ENCODE measurements at places on chromosomes 2 and 18.

- peak; percentile 40 for DNase-seq
These were observed 582.4 kb upstream of the RAB6C start for GRCh38 chr2:129396980-129397599.

- DNase-seq, result no peak
These were observed 719.5 kb downstream of the BCL11A start for GRCh38 chr2:59833941-59834340.

GRCh38 chr2:62724886-62725711, 19.6 kb downstream of the EHBP1 start:
- peak; percentile 61 for DNase-seq

GRCh38 chr2:118670838-118671237, 176.6 kb downstream of the EN1 start:
- no peak for DNase-seq

DNA sequence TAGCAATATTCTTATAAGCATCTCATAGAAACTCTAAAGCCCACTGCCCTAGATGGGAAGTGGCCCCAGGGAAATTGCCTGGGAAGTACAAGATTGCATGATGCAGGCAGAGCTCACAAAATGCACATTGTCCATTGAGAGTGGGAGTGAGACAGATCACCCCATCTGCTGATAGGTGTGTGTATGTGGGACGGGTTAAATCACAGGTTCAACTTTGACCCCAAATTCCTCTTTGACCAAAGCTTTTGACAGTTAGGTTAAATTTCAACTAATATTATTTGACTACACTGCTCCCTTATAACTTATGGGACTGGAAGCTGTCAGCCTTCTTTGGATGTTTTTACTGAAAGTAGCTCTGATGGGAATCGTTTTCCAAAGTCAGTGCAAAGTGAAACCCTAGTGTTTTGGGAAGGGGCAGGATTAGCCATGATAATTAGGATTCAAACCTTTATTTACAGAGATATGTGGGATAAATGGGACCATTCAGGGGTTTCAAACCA, 11.4 kb upstream of the FABP1 start:
- DNase-seq, result no peak

GRCh38 chr18:72160510-72161445, 383.4 kb downstream of the CBLN2 start:
- no peak for DNase-seq

DNA sequence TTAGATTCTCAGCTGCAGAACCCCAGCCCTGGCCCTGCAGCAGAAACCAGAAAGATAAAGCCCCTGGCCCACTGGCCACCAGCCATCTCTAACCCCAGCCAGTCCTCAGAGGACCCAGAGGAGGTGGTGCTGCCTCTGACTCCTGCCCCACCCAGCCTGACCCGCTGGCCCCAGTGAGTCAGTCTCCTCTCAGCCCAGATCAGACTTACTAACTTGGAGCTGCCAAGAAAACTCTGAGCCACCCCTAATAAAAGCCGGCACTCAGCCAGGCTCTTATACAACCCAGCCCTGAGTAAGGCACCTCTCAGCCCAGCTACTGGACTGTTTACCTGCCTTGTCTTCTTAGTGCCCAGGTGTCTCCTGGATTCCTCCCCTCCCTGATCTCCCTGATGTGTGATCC, 2.0 kb downstream of the SLC14A2 start:
- no peak for DNase-seq

- no peak for DNase-seq
These were observed 7.0 kb downstream of the ING5 start for GRCh38 chr2:241708879-241709278.

DNA sequence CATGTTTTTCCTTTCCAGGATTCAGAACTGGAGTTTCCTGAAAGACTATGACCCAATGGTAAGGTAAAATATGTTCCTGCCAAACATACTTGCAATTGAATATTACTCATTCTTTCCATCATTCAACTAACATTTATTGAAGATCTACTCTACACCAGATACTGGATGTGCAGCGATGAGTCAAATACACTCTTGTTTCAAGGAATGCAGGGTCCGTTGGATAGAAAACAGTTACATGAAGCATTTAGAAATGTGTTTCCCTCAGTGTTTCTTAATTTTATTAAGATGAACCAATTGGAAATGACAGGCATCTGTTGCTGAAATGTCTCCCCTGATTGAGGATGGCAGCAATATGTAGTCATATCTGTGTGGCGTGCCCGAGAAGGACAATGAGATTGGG, 14.8 kb upstream of the SLC66A3 start:
- no peak for DNase-seq

GRCh38 chr2:145157741-145158591, 638.0 kb upstream of the ZEB2 start:
- DNase-seq, result no peak

DNA sequence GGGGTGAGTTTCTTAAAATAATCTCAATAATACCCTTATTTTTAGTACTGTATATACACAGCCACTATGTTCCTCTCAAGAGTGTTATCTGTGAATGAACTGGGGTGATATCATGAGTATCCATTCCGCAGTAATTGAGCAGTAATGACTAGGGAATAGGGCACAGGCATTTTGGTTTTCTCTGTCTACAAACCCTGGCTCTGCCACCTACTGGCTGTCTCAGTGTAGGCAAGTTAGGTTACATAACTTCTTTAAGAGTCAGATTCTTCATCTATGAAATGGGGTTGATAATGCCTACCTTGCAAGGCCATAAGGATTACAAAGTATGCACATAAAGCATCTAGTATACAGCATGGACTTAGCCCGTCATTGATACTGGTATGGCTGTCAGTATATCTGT, 555.8 kb downstream of the NRXN1 start:
- DNase-seq, result no peak

GRCh38 chr2:98833172-98833916, 102.4 kb upstream of the MGAT4A start:
- no peak for DNase-seq

DNA sequence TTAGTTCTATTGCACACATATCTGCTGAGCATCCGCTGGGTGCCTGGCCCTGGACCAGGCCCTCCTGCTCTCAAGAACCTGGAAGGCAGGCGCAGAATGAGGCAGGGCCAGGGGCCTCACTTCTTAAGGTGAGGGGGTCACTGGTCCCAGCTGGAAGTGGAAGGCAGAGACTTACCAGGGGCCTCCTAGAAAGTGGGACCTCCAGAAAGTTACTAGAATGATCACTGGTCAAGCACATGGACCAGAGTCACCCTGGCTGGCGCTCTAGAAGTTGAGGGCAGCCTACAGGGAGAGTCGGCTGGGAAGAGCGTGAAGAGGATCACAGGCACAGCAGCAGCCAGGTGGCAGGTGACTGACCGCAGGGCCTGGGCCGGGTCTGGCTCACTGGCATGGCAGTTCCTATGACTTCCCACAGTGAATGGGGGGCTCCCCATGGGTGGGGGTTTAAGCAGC, 26.1 kb upstream of the MAL start:
- DNase-seq, result no peak

DNA sequence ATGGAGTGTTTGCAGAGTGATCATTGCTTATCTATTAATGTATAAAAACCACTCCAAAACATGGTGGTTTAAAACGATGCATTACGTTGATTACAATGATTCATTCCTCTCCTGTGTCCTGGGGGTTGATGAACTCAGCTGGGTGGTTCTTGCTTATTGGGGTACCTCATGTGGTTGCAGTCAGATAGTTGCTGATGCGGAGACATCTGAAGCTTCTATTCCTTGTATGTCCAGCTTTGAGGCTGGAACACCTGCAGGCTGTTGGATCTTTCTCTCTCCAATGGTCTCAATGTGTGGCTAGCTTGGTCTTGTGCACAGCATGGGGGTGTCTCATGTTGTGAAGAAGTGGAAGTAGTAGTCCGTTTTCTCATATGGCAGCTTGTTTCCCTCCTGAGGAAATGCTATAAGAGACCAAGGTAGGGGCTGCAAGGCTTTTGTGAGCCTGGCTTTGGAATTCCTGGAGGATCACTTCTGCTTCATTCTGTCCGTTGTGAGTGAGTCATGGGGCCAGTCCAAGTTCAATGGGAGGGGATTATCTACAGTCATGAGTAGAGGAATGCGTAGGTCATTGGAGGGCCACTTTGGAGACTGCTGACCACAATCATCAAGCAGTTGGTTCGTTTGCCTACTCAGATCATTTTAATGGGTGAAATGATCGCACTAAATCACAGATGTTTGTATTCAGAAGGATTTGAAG, 601.0 kb downstream of the SLC4A3 start:
- DNase-seq, result no peak

DNA sequence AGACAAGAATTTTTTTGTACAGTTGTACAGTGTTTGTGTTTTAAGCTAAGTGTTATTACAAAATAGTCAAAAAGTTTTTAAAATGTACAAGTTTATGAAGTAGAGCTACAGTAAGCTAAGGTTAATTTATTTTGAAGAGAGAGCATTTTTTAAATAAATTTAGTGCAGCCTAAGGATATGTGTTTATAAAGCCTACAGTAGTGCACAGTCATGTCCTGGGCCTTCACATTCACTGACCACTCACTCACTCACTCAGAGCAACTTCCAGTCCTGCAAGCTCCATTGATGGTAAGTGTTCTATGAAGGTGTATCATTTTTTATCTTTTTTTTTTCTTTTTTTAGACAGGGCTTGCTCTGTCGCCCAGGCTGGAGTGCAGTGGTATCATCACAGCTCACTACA, 44.2 kb downstream of the SFXN5 start:
- no peak for DNase-seq

DNA sequence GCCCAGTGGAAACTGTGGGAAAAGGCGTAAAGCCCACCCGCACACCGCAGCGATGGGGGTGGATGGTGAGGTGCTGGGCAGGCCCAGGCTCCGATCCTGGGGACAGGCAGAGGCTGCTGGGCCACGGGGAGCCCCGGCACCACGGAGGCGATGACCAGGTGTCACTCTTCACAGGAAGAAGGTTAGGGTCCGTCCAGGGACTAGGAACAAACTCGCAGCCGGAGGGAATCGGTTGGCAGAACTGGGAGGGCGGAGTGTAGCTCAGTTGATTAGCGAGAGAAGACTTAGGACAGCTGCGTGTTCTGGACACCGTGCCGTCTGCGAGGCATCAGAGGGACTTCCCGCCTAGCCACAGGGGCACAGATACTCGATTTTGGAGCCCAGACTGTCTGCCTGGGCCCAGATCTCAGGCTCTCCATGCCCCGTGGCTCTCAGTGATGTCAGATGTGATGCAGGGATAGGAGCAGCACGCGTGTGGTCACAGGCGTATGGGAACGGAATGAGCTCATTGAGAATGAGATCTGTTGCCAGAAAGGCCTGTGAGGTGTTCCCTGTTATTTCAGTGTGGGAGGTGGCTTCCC, 16.1 kb upstream of the ALLC start:
- DNase-seq, result no peak

- DNase-seq, result no peak
These were observed 312.7 kb upstream of the CWC22 start for GRCh38 chr2:180319586-180320405.

DNA sequence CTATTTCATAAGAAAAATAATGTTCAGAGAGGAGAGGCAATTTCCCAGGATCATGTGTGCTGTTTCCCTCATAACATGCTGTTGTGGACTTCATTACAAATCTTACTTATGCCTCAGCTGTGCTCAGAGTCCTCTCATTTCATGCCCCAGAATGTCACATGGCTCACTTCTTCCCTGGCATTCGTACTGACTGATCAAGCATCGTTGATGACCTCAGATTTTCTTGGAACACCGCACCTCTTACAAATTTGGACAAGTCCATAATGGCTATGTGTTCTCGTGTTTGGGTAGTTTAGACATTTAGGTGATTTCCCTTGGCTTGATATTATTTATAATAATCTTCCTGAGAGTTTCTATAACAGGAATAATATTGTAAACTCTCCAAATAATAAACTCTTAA, 32.9 kb downstream of the SERPINB7 start:
- no peak for DNase-seq

GRCh38 chr18:37548679-37549289, 16.8 kb downstream of the CELF4 start:
- DNase-seq, result no peak

DNA sequence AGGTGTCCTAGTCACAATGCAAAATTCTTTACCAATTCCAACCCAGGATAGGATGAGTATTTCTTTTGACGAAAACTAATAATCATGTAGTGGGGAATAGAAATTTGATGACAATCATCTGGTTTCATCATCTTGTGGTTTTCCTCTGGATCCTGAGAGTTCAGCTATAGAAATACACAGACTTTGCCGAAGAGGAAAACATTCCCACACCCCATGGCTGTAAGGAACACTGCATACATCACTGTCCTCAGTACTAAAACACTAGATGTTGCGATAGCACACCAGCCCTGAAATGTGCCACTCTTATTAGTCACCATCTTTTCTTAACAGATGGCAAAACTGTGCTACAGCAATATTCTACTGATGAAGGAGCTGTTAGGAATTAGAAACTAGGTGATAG, 29.4 kb downstream of the CERKL start:
- DNase-seq, result no peak

DNA sequence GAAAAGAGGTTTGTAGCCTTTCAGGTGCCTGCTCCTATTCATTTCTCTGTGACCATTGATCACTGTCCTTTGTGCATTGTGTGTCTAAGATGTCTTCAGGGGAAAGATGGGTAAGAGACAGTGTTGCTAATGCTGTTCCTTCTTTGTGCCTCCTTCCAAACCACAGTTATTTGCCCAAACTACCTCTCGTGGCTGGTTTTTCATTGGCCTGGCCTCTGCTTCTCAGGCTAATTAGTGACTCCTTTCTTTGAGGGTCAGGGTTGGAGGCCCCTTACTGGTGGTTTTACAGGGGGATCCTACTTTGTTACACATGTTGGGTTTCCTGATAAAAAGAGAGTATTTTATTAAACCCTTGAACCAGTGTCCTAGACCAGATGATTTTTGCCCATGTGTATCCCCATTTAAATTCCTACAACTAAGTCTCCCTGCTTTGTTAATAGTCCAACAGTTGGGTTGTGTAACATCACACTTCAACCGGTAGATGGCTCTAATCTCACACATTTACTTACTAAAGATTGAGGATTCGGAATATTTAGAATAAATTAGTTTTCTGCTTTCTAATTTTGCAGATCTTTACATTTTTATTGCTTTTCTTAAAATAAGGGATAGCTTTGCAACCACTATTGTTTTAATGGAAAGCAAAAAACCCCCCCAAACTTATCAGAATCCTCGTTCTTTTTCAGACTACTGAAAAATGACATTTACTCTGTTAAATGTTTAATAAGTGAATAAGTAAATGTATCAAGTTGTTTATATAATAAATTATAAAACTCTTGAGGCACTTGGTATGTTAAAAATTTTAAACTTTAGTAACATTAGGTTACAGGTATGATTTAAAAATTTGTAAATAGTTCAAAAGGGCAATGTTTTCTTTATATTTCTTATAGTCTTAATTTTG, 2.4 kb downstream of the MARS2 start:
- no peak for DNase-seq

- no peak for DNase-seq
These were observed 21.1 kb upstream of the MALT1 start for GRCh38 chr18:58649966-58650816.

GRCh38 chr2:138615257-138615656, 113.7 kb downstream of the SPOPL start:
- no peak for DNase-seq

- DNase-seq, result no peak
These were observed 1579.2 kb upstream of the PIK3C3 start for GRCh38 chr18:40375837-40376236.

DNA sequence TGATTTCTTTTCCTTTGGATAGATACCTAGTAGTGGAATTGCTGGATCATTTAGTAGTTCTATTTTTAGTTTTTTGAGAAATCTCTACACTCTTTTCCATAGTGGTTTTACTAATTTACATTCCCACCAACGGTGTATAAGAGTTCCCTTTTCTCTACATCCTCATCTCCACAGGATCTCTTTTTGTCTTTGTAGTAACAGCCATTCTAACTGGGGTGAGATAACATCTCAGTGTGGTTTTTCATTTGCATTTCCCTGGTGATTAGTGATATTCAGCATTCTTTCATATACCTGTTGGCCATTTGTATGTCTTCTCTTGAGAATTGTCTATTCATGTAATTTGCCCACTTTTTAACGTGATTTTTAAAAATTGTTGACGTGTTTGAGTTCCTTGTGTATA, 13.8 kb downstream of the RFTN2 start:
- no peak for DNase-seq

All from NCI-H1048 (cell line).